ENCODE measurements at places on chromosomes 2 and 18.

GRCh38 chr2:172295677-172296076 lies 131.7 kb upstream of the ITGA6 start:
- no peak for DNase-seq

DNA sequence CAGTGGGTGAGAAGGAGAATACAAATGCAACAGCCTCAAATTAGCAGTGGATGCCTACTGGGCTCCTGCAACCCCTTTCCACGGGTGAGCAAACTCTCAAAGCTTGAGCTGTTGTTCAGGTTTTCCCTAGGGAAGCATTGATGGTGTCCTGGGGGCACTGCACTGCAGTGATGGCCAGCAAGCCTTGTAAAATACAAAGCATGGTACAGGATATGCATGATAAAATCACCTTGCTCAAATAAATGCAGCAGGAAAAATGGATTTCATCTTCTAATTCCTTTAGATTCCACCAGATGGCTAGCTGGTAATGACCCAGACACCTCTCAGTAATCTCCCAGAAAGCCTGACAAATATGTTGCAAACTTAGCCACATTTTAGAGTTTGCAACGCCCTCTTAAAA lies 698.2 kb downstream of the TRIB2 start:
- no peak for DNase-seq

GRCh38 chr2:158756976-158757375 lies 38.1 kb upstream of the DAPL1 start:
- DNase-seq: peak; percentile 47

GRCh38 chr2:105778080-105778607 lies 33.4 kb downstream of the NCK2 start:
- DNase-seq: no peak

DNA sequence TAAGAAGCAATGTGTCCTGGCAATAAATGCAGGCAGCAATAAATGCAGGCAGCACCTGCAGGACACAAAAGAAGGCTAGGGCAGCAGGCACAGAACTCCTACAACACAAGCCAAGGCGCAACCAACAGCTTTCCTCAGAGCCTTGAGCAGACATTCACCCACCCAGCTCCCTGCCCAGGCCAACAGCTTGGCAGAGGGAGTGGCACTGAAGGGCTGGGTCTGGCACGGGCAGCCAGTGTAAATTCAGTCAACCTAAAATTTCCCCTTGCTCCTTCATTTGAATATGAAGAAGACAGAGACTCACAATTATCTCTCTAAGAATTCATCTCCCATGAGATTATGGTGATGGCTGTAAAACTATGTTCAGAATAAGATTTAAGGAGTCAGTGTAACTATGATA lies 35.4 kb downstream of the AAK1 start:
- DNase-seq: no peak

- DNase-seq: no peak
Observed at GRCh38 chr2:186427970-186428369, 58.1 kb upstream of the ZC3H15 start.

DNA sequence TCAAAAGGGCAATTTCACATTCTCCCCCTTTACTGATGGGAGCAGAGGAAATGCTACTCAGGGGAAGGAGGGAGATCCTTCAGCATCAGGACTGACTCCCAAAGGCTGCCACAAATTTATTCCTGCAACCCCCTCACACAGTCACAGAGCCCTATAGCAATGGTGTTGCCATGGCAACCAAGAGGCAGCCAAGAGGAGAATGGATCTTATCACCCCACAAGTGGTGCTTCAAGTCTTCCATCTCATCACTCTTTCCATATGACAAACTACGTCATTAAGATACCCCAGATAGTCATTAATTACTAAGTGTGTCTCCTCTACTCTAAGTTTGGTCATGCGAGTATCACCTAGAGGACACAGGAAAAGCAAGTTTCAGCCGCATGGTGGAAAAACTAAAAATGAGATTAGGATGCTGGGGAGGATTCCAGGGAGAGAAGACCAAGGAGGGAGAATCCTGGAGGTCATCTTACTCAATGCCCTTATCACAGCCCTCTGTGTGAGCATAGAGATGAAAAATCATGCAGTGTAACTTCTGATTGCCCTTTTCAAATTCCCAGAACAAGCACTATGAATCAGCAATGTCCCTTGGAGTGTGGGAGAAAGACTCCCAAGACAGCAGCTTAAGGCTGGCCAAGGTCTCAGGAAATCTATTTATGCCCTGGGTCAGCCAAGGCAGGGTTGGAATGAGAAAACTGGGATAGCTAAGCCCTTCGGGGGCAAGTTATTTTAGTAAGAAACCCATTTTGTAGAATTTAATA lies 885.7 kb upstream of the KLHL29 start:
- no peak for DNase-seq

DNA sequence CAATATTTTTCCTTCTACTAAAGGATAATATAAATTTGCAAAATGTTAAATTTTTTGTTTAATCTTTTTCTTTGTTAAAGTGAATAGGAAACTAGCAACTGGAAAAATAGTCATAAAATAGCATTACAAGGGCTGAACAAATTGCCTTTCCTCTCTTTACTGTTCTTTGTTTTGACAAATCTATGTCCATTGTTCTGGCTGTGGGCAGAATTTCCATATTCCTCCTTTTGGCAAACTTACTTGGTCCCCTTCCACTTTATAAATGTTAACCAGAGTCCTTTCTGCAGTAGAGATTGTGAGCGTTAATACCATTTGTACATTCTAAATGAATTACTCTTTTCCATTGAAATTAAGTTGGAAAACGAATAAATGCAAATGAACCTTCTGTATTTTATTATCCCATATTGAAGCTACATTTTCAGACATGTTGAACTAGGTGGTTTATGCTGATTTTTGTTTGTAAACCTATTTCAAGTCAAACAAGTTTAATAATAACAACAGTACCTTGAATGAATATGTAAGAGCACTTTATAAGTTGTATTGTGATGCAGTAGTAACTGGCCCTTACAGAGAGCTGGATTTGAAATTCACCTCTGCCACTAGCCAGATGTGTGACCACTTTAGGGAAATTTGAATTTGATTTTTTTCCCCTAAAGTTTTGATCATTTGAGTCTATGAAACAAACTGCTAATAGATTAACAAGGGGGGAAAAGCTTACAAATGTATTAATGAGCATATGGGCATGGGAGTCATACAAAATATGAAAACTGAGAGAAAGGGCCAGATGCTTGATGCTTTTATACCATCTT lies 3.3 kb downstream of the RNF125 start:
- no peak for DNase-seq

DNA sequence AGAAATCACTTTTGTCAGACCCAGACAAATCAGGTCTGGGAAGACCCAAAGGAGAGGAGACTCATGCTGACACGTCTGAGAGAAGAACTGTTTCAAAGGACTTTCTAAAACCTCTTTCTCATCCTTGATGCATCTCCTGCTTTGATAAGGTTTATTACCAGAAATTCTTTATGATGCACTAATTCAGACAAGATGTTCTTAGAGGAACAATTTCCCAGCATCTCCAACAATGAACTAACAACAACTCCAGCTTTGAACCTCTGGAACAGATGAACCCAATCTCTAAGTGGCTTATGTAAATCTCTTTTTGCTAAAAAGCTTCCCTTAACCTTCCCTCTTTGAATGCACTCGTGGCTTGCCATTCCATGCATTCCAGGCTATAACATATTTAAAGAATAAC lies 15.9 kb upstream of the SERPINB11 start:
- no peak for DNase-seq

DNA sequence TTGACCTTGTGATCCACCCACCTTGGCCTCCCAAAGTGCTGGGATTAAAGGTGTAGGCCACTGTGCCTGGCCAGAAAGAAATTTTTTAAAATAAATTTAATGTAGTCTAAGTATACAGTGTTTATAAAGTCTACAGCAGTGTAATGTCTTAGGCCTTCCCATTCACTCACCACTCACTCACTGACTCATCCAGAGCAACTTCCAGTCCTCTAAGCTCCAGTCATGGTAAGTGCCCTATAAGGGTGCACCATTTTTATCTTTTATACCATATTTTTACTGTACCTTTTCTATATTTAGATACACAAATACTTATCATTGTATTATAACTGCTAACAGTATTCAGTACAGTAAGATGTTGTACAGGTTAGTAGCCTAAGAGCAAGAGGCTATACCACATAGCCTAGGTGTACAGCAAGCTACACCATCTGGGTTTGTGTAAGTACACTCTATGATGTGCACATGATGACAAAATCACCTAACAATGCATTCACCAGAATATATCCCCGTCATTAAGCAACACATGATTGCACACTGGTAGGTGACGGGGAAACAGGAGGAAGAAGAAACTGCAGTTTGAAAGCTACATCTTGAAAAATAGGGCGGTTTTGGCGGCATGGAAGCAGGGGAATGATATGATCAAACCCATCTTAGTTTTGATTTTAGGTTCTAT lies 105.1 kb upstream of the ITGB6 start:
- no peak for DNase-seq

GRCh38 chr18:45363196-45363595 lies 252.1 kb upstream of the SLC14A2 start:
- DNase-seq: no peak

DNA sequence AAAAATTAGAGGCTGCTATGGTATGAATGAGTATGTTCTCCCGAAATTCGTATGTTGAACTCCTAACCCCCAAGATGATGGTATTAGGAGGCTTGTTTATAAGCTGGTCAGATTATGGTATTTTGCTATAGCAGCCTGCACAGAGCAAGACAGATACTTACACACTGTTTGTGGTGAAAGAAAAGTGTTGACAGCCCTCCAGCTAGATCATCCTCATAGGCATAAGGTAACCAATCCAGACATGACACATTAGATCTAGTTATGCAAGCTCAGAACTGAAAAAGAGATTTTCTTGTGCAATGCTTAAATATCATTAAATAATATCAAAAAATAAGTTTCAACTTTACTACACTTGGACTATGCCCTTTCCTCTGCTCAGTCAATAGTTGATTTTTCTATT lies 107.1 kb downstream of the ABCA12 start:
- DNase-seq: peak; percentile 7

DNA sequence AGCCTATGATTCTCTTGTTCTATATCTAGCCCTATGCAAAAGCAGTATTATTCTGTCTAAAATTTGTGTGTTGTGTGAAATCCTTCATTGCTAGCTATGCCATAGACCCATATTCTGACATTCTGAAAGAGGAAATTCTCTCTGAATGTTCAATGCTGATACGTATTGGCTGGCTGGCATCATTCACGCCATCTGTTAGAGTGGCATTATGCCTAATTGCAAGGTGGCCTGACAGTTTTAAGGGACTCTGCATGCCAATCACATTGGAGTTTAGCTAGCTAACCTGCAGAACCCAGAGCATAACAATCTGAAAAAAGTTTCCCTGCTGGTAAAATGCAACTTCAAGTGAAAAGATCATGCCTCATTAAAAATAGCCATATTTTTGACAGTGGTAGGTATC lies 316.0 kb downstream of the SOX11 start:
- peak; percentile 58 for DNase-seq

DNA sequence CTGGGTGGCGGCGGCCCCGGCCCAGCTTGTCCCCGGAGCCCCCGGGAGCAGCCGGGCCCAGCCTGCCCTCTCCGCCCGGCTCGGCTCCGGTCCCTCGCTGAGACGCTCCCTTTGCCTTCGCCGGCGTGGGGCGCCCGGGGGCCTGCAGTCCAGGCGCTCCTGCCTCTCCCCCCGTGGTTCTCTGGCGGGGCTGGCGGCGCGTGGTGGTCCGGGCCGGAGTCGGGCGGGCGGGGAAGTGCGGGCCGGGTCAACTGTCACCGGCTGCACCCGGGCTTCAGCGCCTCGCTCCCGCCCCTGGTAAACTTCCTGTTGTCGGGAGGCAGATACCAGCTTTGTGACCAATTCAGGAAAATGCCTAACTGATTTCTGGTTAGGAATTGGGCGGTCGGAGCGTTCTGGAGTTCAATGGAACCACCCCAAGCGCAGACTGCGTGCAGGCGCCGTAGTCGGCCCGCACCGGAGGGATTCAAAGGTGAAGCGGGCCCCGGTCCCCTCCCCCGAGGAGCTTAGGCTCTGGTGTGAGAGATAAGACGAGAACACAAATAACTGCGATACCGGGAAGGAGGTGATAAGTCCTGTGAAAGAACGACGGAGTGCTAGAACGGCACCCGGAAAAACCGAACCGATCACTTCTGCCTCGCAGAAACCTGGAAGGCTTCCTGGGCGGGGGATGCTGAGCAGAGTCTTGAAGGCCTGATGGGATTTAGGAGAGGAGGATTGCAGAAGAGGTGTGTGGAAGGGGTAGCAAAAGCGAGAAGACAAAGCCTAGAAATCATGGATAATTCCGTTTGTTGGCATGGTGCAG lies 891 bp downstream of the CAB39 start:
- no peak for DNase-seq

DNA sequence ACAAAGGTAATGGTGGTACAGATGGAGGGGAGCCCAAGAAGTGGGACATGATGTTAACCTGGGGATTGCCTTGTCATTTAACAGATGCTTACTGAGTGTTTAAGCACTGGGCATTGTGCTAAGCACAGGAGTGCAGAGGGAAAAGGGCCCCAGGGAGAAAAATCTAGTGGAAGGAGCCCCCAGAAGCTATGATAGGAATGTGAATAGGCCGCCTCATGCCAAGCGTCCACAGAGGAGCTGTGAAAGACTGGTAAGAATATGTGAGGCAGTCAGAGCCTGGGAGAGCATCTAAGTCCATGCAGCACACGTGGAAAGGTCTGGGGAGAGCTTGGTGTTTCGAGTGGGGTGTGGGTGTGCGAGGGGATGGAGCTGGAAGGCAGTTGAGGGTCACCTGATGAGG lies 5.5 kb downstream of the ZNF532 start:
- DNase-seq: no peak

DNA sequence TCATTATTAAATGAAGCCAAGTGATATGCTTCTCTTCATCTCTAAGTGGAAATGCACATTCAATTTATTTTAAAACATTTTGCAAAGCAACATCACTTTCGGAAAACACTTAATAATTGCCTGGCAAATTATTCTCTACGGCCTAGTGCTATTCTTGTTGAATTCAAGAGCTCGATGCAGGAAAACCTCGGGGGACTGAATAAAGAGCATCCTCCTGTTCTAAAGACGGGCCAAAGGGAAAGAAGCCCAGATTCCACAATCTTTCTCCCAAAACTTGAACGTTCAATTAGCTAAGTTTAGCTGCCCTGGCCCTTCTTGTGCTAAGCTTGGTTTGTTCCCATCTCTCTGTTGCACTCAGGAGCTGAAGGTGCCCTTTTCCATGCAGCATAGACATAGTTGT lies 23.2 kb upstream of the SEH1L start:
- DNase-seq: no peak

DNA sequence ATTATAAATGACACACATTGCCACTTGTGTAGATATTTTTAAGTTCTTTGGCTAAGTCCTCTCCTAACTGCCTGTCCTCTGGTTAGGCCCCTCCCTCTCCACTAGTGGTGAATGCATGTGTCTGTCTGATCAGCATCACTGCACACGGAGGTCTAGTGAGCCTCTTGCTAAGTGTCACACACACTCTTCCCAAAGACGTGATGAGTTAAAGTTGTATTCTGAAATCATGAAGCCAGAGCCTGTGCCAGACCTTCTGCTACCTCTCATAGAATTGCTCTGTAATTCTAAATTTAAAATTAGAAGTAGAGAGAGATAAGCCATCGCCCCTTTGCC lies 41.3 kb downstream of the RALB start:
- no peak for DNase-seq

DNA sequence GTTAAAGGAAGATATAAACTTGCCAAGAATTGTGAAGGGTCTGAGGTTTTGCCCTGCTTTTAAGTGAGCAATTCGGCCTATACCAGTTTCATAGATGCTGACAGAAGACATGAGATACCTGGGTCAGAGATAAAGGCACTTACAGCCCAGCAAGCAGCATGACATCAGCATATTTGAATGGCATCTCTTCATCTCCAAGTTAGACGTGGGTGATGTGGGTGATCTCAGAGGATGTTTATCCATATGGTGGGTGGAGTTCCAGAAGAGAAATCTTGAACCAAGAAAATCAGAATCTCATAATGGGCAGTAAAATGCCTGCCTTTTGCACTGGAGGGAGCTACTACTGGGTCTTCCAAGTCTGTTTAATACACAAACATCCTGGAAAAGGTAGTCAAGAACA lies 44.7 kb downstream of the GYPC start:
- no peak for DNase-seq
